ENCODE measurements at places on chromosomes 3 and 15.

DNA sequence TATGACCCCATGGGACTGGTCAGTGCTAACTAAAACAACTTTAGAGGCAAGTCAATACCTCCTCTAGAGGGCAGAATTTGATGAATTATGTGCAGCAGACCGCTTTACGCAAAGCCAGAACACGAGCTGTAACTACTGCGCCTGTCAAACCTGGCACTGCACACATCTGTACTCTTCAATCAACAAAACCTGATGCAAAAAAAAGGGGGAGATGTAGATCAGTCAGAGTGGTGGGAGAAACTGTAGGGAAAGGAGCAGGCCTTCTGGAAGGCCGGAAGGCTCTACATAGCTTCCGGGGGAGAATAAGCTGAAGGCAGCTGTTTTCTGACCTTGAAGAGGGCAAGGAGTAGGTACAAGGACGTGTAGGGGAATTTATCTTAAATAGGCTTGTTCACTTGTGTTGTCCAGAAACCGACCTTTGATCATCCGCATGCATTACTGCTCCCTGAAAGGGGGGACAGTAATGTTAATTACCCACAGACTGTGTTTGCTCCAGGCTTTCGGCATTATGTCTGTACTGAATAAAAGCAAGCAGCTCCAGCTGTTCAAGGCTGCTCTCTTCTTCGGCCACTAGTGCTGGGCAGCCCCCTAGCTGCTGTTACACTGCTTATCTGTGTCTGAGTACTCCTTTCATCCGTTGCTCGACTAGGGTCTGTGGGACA, 41.0 kb downstream of the GPR160 start:
- DNase-seq, result no peak

DNA sequence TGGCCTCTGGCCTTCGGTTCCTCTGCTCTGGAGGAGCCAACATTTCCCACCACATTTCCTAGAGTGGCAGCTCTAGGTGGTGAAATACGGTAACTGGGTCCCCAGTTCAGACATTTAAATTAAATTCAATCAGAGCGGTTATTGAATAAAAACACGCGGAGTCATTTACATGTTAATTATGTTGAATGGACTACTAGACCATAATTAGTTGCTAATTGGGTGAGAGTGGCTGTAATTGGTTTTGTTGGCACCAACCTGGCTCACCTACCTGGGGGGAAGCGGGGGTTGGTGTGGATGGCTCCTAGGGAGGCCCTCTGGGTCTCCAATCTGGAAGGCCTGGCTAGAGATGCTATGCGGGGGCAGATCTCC, 12.7 kb downstream of the SEMA3F start:
- no peak for DNase-seq

DNA sequence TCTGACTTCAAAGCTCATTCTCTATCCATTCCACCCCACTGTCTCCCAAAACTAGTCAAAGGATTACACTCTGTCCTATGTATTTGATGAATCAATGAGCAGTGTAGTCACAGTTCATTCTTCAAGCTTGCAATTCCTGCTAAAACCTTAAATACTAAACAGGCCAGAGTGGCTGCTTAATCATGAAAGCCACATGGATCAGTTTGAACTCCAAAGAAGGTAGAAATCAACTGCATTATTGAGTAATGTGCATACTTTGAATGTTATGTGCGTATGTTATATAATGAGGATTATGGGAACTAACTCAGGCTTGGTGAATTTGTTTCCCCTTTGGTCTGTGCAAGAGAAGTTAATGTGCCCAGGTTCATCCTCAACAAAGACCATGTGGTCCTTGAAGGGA, 45.4 kb downstream of the PRICKLE2 start:
- no peak for DNase-seq

DNA sequence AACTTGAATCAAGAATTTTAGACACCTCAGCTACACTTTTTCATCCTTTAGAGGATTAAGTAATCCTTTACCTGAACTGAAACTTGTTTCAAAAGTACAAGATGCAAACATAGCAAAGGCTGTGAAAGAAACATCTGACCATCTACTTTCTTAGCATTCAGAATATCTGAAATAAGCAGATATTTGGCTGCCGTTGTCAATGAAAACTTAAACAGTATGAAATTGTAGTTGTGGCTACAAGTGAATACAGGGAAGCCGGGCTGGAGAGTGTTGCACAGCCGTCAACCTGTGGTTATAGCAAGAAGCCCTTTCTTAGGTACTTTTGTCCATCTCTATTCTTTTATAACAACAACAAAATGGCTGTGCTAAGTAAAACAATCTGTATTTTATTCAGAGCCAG, 6.9 kb upstream of the CX3CR1 start:
- no peak for DNase-seq

- DNase-seq, result no peak
Measured at GRCh38 chr15:81284256-81285031, 39.5 kb downstream of the STARD5 start.

GRCh38 chr3:30263238-30263924, 343.0 kb upstream of the TGFBR2 start:
- DNase-seq, result no peak

- DNase-seq, result no peak
Measured at GRCh38 chr15:64560998-64561397, 100.6 kb downstream of the ZNF609 start.

DNA sequence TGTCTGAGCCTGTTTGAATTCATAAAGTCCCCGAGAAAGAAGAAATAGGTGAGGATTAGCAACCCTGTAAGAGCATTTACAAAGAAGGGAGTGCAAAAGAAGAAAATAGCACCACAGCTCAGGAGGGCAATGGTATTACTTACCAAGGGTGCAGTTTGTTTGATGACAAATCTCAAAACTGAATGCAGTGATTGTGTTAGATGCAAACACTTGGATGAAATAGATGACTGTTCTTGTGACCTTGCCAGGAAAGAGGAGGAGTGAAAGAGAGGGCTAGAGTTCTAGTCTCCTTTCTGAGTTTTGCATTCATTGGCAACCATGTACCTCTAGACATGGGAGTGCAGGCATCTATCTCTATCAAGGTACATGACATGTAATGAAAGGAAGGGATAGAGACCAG, 1030.8 kb upstream of the CFAP20DC start:
- no peak for DNase-seq

DNA sequence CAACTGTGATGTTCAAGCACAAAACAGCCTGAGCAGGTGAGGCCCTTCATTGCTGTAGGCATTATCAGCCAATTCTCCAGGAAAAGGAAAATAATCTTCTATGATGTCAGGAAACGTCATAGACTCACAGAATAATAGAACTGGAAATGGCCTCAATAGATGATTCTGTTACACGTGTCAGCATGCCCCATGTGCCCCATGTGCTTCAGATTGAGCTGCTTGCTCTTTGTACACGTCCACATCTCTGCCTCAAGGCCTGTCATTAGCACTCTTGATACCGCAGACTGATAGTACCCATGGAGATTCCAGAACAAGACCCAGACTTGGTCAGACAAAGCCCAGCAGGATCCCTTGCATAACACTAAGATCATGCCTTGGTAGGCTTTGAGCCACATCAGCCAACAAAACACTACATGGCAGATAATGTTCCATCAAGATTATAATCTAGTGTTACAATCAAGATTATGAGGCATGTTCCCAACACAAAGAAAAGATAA, 95.9 kb downstream of the MEIS2 start:
- DNase-seq, result no peak

DNA sequence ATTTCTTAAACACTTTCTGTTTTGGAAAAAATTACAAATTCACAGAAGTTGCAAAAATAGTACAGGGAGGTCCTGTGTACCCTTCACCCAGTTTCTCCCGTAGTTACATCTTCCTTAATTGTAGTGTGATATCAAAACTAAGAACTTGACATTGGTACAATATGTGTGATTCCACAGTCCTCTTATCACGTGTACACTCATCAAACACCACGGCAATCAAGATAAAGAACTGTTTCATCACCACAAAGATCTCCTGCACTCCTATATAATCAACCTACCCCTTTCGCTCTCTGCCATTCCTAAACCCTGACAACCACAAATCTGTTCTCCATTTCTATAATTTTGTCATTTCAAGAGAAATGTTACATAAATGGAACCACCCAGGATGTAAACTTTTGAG, 31.4 kb downstream of the POMGNT2 start:
- DNase-seq, result no peak

DNA sequence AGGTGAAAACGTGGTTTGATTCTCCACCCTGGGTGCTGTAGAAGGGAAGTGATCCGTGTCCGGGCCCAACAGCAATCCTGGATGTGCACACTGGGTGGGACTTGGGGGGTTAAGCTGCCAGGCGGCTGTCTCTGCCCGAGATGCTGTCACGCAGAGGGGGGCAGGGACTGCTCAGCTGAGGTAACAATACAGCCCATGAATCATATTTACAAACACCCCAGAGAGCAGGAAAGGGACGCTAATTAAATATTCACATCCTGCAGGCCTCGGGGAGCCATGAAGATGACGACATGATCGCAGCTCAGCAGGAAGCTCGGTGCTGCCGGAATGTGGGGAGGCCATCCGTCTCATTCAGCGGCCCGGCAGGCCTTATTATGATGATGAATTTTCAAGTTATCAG, 17.9 kb upstream of the CRABP1 start:
- no peak for DNase-seq

GRCh38 chr15:92161039-92161670, 232.5 kb upstream of the ST8SIA2 start:
- DNase-seq, result no peak

GRCh38 chr3:30292192-30292893, 314.1 kb upstream of the TGFBR2 start:
- no peak for DNase-seq

- no peak for DNase-seq
Measured at GRCh38 chr3:185995352-185995751, 57.5 kb upstream of the TRA2B start.

- no peak for DNase-seq
Measured at GRCh38 chr15:45604326-45604725, 17.1 kb downstream of the BLOC1S6 start.

DNA sequence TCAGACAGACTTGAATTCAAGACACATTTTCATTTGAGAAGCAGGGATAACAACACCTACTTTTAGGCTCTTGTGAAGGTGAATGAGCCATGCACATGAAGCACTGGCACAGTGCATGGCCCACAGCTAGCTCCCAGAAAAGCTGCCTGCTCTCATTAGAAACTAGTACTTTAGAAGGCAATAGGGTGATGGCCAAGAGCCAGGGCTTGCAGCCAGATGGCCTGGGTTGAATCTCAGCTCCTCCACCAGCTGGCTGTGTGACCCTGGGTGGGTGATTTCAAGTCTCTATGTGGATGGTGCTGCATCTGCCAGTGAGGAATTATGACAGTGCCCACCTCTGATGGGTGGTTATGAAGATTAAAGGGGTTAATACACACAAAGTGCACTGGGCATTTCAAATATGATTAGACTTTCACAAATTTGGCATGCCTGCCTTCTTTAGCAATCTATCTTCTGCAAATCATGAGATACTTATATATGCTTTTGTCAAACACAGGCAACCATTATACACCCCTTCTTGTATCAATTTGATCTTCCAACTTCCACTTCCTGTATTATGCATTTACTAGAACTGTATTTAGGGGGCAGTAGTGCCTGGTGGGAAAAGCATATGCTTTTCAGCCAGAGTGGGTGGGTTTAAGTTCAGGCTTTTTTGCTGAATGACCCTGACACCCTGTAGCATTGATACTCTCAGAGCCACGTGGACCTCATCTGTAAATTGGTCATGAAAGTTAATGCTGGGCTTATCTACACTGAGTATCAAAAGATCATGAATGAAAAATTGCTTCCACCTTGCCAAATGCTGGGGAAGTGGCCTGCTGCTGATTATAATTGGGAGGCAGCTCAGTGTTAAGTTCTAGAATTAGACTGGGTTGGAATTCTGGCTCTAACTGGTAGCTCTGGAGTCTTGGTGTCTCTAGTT, 34.7 kb upstream of the RBP1 start:
- no peak for DNase-seq

DNA sequence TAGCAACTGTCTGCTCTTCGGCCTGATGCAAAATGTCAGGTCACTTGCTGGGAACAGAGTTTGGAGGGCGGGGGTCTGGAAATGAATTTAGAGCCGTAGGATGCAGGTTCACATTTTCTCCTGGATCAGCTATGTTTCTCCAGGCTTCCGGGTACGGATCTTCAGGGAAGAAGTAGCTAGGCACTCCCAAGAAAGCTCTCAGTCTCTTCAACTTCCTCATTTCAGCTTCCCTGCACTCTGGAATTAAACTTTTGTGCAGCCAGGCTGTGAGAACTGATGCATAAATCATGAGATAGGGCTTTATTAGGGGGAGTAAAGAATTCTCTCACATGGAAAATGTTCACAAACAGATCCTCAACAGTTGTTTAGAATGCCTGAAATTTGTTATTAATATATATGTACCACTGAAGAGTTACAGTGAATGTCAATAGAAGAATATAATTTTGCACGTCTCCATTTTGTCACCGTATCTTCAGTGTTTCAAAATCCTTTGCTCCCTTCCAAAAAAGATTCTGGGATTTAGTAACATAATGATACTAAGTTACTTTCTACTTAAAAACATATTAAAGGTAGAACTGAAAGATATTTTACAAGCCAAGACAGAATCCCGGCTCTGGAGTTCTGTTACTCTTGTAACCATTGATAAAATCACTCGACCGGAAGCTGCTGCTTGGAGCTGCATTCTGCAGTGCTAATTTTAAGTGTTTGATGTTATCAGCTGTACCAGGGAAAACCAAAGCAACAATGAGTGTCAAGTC, 178.5 kb upstream of the P2RY1 start:
- no peak for DNase-seq

GRCh38 chr15:70401709-70402108, 304.0 kb upstream of the TLE3 start:
- no peak for DNase-seq

GRCh38 chr3:41418961-41419691, 219.8 kb downstream of the CTNNB1 start:
- no peak for DNase-seq

DNA sequence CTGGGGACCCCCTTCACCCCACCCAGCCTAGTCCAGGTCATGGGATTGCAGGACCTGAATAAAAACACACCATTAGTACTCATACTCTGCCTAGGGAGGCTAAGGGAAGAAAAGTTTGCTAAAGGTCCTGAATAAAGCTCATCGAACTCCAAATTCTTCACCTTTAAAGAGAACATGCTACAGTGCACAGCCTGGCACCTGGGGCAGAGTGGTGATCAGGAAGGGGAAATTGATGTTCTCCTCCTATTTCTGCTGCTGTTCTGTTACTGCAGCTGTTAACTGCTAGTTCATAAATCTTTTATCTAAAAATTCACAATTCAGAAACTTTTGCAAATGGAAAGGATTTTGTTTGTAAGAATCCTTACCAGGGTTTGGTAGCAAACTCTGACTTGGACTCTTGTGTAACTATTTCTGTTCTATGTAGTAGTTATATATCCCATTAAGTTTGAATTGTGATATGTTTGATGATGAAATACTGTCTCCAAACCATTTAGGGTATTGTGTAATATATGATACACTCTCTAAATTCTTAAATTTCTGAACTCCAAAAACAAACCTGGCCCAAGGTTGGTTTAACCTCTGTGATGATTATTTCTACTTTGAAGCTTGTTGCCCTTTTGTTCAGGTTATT, 27.9 kb downstream of the MCTP2 start:
- DNase-seq, result no peak
